ENCODE measurements at places on chromosomes 5 and 9.

DNA sequence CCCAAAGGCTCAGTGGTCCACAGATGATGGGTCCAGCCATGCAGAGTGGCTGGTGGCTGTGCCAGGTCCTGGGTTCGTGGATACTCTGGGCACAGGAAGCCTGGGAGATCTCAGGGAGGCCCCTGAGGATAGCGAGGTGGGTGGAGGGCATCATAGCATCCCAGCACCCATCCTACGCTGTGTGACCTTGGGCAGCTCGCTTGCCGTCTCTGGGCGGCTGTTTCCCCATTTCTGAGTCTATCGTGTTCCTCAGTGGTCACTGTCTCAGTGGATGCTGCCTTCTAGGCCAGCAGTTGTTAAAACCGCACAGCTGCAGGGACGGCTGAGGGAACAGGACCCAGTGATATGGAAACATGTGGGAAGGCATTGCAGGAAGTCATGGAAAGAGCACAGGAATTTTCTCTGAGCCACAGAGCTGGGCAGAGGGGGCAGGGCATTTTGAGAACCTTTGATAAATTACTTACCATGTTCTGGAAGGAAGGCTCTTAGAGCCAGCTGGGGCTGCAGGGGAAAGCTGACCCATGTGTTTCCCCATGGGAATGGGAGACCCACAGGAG, 86.4 kb upstream of the COL5A1 start:
- no peak for DNase-seq

GRCh38 chr5:83538786-83539462, 67.4 kb downstream of the VCAN start:
- no peak for DNase-seq

DNA sequence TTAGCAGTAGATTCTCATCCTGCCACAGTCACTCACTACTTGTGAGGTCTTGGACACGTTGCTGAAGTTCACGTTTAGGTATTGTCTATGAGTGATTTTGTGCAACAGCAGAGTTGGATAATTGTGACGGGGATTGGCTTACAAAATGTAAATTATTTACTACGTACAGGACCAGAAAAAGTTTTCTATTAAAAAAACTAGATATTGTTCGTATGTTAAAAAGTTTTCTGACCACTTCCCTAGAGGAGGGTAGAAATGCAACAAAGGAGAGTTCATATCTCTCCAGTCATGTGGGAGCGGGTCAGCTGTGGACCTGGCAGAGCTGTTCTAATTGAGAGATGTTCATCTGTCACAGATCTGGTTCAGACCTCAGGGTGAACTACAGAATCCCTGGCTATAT, 976.1 kb upstream of the NUDT12 start:
- no peak for DNase-seq

- no peak for DNase-seq
These were observed 248.7 kb upstream of the MAP3K1 start for GRCh38 chr5:56566374-56567249.

DNA sequence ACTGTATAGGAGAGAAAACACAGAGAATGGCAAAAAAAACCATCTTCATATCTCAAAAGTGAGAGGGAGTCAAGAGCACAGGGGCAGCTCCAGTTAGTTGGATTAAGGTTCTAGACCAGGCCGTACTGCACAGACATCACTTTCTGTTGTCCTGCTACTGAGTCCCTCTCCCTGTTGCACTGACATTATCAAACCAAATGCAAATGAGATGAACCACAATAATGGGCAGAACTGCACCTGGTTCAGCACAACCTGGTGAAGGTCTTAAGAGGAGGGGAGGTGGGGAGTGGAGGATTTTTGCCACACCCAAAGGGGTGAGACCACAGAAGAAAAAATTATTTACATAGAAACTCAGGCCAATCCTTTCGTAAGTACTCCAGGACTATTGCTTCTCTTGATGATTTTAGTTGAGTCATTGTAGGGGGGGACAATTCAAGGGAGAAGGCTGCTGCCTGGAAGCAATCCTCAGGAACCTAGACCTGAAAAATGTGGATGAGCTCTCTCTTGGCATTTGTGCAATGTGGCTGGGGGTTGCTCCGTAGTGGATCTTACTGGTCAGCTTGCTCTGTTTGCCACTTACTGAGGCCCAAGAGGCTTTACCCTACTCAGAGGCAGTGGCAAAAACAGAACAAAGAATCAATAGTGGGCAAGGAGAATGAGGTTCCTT, 94.5 kb upstream of the PPP1R2B start:
- DNase-seq, result no peak

DNA sequence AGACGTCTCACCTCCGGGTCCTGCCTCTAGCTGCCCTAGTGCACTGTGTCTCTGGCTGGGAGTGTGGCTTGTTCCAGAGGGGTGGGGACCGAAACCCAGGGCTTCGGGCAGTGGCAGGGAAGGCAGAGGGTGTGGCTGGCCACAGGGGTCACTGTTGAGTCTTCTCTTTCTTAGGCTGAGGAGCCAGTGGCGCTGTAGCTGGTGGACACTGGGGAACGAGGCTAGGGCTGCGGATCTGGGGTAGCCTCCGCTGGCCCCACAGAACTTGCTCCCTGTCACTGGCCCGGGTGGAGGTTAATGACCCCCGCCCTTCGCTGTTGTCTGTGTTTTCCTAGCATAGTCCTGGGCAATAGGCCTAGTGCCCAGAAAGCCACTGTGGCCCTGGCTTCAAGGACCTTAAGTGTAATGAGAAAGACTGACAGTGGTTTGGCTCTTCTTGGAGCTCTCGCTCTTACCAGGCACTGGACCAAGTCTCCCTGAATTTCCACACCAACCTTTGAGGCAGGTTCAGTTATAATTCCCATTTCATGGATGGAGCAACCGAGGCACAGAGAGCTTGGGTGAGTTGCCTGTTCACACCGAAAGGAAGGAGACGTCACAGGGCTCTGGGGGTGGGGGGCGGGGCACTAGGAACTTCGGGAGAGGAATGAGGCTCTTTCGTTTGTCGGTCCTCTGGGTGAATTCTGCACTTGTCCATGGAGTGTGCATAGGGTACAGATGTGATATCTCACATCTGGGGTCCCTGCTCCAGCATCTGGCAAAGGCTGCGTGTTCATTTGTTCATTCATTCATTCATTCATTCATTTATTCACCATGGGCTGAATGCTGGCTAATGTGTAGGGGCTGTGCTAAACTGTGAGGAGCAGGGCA, 4.8 kb upstream of the IER5L start:
- DNase-seq, result no peak

DNA sequence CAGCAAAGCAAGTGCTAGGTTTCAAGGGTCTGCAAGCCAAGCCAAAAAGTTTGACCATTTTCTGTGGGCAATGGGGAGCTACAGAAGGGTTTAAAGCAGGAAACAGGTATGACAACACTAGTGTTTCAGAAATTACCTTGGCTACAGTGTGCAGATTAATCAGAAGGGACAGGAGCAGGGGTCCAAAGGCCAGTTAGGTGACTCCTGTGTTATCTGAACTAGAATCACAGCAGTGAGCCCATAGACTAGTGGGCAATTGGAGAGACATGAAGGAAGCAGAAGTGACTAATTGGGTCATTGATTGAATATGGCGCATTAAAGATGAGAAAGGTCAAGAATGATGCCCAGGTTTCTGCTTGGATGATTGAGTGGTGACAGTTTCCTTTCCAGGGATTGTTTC, 41.4 kb upstream of the TGFBR1 start:
- no peak for DNase-seq

DNA sequence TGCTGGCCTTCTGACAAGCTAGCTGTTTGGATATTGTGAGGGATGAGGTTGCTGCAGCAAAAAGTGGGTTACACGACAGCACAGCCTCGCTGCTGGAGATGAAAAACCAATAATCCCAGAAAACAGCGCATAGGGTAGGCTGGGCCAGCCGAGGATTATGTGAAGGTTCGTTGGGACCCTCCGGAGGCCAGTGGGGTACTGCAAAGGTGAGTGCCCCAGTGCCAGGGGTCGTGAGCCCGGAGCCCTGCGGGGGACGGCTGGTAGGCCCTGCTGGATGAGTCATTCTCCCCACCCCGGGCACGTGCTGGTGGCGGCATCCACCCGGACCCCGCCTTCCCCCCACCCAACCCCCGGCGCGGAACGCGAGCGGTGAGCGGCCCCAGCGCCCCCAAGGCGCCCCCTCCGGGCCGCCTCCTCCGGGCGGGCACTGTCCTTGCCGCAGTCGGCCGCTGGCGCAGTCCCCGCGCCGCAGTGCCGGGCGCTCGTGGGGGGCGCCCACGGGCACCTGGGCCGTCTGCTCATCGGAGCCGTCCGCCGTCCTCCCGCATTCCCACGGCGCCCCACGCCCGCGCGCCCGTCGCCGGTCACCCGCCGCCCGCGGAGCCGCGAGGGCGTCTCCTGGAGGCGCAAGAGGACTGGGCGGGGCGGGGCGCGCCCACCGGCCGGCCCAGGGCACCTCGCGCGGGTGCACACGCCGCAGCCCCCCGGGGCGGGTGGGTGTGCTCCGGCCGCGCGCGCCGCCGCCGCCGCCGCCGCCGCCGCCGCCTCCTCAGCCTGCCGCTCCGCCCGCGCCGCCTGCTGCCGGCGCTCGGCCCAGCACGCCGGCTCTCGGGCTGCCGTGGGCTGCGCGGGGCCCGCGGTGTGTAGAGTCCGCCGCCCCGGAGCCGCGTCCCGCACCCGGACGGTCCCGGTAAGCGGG, at the start of gene PHF24:
TSS of gene PHF24 (plus strand) at position 794 of the 919 bp plus-strand sequence. CDS start 13,014 bp downstream, outside the sequence.
- DNase-seq, result no peak

DNA sequence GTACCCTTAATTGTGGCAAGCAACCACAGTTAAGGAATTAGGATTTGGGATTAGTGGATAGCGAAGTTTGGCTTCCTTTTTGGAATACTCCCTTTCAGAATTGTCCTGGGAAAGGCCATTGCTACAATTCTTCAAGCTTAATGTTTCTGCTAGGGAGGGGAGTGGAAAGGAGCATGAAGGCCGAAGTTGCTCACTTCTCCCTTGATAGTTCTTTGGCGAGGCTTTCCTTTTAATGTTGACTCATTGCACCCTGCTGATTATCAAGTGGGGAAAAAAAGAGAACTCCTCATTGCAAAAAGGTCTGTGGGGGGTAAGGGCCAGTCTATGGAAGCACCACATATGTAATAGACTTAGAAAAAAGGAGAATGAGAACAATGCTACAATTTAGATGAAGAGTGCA, 30.7 kb downstream of the GRIN3A start:
- DNase-seq, result no peak

DNA sequence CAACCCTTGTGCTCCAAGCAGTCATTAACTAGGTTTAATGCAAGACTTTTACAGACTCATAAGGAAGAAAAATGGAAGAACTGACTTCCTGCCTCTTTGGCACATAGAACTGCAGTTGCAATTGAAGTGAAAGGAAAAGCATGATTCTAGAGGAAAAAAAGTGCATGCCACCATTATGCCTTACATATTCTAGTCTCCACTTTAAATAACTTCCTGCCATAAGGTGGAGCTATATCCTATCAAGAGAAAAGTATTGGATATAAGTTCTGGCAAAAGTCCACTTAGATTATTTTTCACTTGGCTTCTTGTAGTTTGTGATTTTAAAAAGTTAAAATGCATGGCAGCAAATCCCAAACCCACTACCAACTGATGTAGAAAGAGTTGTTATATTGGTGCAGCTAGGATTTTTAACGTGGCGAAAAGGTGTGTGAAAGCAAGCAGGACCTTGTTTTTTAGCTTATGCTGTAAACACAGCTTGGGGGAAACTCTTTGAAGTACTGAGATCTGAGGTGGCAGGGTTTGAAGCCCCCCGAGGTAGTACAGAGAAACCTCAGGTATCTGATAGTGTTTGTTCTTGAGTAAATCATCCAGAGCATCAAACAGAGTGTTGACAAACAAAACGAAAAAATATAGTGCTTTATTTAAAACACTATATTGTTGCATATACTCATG, 117.9 kb downstream of the ANXA1 start:
- no peak for DNase-seq

- no peak for DNase-seq
These were observed 53.0 kb downstream of the NR2F1 start for GRCh38 chr5:93635991-93636390.

- no peak for DNase-seq
These were observed 151.5 kb downstream of the SLF1 start for GRCh38 chr5:94769996-94770395.

- DNase-seq, result no peak
These were observed 2.5 kb downstream of the FRMD3 start for GRCh38 chr9:83535736-83536135.

DNA sequence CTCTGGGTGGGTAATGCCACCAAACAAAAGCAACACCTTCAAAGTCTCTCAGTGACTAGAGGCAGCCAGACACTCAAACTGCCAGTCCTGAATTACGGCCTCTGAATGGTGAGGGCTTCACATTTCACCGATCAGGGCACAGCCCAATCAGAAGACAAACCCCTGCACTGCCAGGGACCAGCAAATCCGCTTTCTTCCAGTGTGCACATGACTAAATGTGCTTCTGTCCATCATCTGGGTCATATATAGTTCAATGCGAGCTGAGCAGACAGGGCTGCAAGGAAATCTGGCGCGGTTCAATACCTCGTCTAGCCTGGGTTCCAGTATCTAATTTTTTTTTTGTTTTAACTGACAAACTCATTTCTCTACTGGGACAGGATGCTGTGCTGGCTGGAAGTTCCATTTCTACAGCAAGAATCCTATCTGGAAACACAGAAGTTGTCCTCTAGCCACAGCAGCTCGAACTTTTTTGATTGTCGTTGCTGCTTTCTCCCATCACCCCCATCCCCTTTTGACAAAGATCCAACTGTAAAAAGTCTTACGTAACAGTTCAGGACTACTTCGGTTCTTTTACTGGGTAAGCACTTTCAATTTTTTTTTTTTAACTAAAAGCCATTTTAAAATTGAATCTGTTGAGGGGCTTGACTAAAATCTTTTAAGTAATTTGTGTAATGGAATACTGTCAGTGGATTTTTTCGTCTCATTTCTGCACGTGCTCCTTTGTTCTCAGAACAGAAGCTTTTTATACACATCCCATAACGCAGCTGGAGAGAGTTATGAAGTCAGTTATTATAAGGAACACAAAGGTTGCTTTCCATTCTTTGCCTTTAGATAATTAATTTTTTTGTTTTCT, 112.7 kb downstream of the NR6A1 start:
- DNase-seq, result peak; percentile 73

DNA sequence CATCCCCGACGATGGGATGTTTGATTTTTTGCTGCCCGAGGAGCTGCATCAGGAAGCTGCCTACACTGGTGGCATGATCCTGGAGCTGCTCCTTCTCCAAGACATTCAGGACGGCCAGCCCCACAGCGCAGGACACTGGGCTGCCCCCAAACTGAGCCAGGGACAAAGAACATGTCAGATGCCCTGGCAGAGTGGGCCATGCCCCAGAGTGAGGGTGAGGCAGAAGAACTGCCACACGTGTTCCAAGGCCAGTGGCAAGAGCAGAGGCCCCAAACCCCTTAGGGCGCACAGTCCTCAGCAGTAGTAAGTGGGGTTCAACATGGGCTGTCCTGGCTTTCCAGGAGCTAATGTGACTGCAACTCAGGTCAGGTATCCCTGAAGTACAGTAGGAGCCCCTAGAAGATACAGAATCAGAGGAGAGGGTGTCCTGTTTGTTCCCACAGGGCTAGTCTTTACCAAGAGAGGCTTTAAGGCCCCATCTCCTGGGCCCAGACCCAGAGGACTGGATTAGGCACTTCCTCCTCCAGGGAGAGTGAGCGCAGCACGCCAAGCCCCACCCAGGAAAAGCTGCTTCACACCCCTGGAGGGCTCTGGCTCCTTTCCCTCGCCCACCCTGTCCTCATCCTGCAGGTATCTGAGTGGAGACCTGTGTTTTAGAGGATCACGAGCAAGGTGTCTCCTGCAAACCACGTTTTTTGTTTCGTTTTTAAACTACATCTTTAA, 11.1 kb downstream of the HNRNPAB start:
- DNase-seq, result no peak

Measured in C1 segment of cervical spinal cord (tissue), 14 donors.